Stimulated activated CD4-positive, alpha-beta T cell treated with anti-CD3 and anti-CD28 coated beads, Interleukin-2, amount 100 ng/mL, for 24 hours (primary cell): ENCODE measurements at places on chromosomes 16 and 17.

DNA sequence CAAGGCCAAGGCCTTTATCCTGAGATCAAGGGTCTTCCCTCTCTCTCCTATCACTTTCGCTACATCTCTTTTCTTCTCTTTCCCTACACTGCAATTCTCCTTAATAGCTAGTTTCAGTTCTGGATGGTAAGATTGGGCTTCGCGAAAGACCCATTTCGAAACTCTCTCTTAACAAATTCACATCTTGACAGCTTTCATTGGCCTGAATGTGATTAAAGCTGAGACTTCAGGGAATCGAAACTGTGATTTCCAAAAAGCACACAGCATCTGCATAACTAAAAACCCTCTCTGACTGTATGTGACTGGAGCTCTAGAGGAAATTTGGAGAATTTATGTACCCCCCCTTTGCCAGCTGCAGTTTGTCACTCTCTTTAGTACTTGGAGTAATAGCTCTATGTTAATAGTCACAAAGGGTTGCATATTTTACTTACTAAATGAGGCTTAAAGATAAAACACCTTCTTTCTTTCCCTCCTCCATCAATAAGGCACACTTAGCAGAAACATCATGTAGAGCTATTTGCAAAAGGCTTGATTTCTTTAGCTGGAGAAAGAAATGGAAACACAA is 105.3 kb upstream of the FAM20A start:
- DNase-seq: no peak

GRCh38 chr17:80008383-80008840 is 27.3 kb downstream of the TBC1D16 start:
- DNase-seq: peak; percentile 84

DNA sequence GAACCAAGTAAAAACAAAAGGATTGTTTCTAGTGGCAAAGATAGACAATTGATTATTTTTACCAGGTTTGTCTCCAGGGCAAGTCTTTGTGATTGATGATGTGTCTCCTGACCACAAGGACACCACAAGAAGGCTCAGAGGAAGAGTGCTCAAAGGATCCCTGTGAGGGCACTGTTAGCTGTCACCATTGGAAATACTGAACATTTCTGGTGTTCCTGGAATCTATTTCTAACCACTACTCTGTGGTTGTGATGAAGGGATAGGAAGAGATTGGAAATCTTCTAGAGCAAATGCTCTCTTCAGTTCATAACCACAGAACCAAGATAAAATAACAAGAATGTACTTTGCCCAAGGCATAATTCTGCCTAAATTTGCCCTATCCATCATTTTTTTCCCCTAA is 15.3 kb downstream of the RNF43 start:
- no peak for DNase-seq

GRCh38 chr16:52002026-52002425 is 544.9 kb downstream of the TOX3 start:
- DNase-seq: no peak

GRCh38 chr17:1231456-1231855 is 38.8 kb upstream of the BHLHA9 start:
- DNase-seq: no peak

- DNase-seq: no peak
Measured at GRCh38 chr17:64773836-64774761, 112.0 kb upstream of the SMURF2 start.

DNA sequence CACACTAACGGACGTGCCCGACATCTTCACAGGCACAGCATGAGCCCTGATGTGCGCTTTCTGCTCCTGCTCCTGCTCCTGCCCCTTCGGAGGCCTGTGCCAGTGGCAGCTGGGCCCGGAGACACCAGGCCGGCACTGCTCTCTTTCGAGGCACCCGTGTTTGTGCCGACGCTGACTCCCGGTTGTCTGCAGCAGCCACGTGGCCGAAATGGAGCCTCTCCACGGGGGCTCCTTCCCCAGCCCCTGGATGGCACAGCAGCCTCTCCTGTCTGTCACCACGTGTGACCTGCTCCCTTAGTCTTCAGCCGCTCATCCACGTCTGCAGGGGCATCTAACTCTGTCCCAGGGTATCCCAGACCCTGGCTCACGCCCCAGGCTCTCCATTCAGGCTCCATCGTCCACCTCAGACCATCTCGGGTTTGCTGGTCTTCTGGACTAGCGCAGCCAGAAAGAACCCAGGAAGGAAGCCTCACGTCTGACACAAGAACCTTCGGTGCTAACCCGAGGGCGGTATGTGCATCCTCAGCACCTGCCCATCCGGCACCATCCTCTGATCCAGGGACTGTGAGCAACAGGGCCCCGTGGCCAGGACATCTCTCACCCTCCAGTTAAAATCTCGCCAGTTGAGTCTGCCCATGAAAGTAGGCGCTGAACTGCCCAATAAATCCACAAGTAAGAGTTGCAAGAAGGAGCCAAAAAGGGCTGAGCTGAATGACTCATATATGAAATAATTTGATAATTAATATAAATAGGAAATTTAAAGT is 4.2 kb upstream of the RPH3AL start:
- no peak for DNase-seq

GRCh38 chr17:44496815-44497214 is 6.4 kb downstream of the GPATCH8 start:
- no peak for DNase-seq

- no peak for DNase-seq
Measured at GRCh38 chr17:52740006-52740405, 581.5 kb upstream of the CA10 start.

DNA sequence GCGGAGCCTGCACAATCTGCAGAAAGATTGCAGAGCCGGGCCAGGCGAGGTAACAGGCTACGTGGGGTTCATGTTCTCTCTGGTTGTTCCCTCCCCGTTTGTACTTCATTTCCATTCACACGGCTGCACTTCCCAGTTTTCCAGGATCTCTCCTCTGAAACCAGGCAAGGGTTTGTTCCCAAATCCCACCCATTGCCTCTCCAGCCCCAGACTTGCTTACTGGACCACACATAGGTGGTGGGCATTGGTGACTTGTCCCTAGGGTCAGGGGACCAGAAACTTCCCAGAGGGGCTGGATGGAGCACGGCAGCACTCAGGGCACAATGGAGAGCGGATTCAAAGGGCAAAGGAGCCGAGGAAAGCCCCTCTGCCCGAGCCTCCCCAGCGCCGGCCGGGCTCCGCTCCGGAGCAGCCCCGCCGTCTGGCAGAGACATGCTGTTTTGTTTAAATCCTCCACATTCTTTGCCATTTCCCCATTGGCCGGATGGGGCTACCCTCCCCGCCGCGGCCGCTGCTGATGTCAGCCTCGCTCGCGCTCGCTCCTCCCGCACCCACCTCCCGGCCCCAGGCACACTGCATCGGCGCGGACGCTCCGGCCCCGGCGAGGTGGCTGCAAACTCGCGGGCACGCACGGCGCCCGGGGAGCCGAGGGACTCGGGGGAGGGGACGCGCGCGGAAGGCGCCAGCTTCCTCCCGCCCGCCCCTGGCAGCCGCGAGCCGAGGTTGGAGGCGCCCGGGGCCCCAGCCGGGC is at the start of gene PITPNC1:
TSS of gene PITPNC1 (plus strand) at position 545 of the 751 bp plus-strand sequence.
- peak; percentile 87 for DNase-seq

- DNase-seq: no peak
Measured at GRCh38 chr16:25006504-25007056, 8.6 kb downstream of the ARHGAP17 start.

DNA sequence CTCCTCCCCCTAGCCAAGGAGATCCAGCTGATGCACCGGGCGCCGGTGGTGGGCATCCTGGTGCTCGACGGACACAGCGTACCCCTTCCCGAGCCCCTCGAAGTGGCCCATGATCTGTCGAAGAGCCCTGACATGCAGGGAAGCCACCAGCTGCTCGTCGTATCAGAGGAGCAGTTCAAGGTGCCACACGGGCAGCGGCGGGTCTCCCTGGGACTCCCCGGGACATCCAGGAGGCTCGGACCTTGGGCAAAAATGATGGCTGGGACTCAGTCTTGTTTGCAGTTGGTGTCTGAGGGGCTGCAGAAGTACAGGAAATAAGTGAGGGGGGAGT is 15.8 kb upstream of the MYO15B start:
- DNase-seq: no peak

GRCh38 chr16:57884655-57885133 is 82.4 kb upstream of the KIFC3 start:
- no peak for DNase-seq

- no peak for DNase-seq
Measured at GRCh38 chr16:73230651-73231050, 182.7 kb upstream of the ZFHX3 start.

DNA sequence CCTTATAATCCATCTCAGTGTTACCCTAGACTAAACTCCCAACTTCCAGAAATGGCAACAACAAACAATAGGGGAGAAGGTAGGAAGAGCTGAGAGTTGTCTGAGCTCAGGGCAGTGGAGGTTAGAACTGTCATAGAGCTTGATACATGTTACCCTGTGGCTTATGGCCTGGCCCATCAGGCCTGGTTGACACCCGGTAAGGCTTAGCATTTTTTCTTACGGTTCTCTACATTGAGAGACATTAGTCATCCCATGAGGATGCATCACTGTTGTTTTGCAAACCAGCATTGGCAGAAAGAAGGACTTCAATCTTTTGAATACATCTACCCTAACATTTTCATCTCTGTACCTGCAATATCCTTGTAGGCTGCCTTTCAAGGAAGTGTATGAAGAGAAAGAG is 226.6 kb downstream of the PHKB start:
- no peak for DNase-seq

- no peak for DNase-seq
Measured at GRCh38 chr17:44601973-44602372, 44.7 kb downstream of the FZD2 start.

- no peak for DNase-seq
Measured at GRCh38 chr17:79027925-79028491, 4.0 kb downstream of the C1QTNF1 start.

GRCh38 chr16:86389566-86390328 is 120.6 kb upstream of the FOXF1 start:
- DNase-seq: no peak

- DNase-seq: no peak
Measured at GRCh38 chr17:33871720-33872540, 383.2 kb upstream of the CCL2 start.

- no peak for DNase-seq
Measured at GRCh38 chr16:50594308-50595260, 46.4 kb downstream of the NKD1 start.

GRCh38 chr17:688100-688989 is 26.3 kb downstream of the VPS53 start:
- no peak for DNase-seq

- peak; percentile 72 for DNase-seq
Measured at GRCh38 chr16:27169511-27170071, 33.7 kb upstream of the KDM8 start.

DNA sequence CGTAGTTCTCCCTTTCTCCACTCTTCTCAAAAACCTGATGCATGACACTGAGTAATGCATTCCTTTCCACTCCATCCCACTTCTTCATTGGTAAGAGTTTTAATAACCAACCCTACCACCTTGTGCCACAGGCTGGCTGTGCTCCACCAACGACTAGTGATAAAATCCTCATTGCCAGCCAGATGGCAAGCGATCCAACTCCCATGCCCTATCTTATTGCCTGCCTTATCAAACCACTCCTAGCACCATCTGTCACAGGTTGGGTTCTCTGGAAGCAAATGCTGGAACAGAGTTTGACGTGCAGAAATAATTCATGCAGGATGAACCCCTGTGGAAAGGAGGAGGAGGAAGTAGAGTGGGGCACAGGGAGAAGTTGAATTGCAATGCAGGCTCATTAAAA is 99.5 kb downstream of the CHD9NB start:
- DNase-seq: no peak

- DNase-seq: no peak
Measured at GRCh38 chr17:61464130-61464842, 12.1 kb downstream of the TBX4 start.

- no peak for DNase-seq
Measured at GRCh38 chr16:23155445-23156049, 6.3 kb upstream of the USP31 start.

- no peak for DNase-seq
Measured at GRCh38 chr17:57602896-57603295, 142.2 kb downstream of the CCDC182 start.

GRCh38 chr16:31128711-31129567 is 6.6 kb downstream of the PRSS8 start:
- DNase-seq: no peak

GRCh38 chr17:17663160-17664063 is 17.8 kb upstream of the RAI1 start:
- peak; percentile 74 for DNase-seq

DNA sequence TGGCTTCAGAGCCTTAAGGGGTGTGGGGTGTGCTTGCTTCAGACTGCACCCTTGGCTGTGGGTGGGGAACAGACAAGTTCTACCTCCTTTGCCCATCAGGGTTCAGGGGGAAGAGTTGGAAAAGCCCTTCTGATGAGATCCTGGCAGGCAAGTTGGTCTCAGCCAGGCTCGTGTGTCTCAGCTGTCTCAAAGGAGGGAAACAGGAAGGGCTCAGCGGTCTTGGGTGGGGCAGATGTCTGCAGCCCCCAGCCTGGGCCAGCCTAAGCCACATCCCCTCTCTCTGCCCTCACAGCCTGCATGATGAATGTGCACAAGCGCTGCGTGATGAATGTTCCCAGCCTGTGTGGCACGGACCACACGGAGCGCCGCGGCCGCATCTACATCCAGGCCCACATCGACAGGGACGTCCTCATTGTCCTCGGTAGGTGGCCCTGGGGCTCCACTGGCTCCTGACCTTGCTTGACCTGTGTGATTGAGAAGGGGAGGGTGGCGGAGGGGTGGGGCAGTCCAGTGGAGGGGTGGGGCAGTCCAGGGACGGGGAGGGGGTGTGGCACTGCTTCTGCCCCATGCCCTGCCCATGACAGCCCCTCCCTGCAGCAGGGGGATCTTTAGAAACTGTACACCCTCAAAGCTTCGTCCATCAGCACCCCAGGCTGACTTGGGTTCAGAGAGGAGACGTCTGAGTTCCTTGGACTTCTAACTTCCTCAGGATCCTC is 199.5 kb downstream of the PRKCB start:
- DNase-seq: no peak

DNA sequence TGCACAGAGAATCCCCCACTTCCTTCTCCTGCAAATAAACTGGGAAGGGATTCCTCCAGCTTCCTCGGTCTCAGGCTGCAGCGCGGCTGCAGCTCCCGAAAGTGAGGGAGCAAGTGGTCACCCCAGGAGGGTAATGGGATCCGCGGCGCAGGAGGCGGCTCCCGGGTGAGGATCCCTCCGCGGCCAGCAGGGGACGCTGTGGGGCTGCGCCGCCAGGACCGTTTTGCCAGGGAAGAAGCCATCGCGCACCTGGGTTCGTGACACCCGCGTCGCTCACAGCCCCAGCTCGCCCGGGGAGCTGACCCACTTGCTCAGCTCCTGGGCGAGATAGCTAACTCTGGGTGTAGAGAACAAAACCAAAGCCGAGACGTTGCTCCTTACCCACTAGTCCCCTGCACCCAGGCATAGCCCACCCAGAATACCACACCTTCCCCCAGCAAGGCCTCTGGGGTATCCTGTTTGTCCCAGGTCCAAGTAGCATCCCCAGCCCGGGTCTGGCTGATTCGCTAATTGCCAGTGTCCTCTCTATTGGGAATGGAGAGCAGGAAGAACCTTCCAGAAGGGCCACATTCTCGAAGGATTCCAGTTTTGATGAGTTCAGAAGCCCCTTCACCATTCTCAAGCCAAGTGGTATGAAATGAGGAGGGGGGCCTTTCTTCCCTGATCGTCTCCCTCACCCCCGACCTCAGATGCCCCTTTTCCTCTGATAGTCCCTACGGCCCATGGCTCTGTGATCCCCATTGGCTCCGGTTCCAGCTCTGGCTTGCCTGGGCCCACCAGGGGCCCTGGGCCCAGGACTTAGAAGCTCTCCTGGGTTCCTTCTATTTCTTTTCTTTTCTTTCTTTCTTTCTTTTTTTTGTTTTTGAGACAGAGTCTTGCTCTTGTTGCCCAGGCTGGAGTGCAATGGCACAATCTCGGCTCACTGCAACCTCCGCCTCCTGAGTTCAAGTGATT is 14.1 kb downstream of the CYGB start:
- peak; percentile 85 for DNase-seq

GRCh38 chr16:74999219-74999608 is 390 bp downstream of the ZNRF1 start:
- peak; percentile 34 for DNase-seq
